ENCODE measurements at places on chromosomes 2 and 18.

DNA sequence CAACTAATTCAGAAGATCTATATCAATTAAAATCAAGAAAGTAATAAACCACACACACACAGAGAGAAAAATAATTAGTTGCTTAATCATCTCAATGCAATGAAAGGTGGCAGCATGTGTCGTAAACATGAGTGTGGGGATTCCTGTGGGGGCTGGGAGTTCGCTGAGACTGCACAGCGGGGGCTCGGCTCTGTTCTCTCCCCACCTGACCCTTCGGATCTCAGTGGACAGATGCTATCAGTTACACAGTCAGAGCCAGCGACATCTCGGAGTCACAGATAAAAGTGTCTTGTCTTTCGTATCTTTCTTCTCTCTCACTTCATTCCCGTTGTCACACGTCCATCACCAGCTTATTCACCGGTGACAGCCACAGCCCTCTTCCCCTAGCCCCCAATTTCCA lies 37.1 kb downstream of the COLEC12 start:
- no peak for DNase-seq

DNA sequence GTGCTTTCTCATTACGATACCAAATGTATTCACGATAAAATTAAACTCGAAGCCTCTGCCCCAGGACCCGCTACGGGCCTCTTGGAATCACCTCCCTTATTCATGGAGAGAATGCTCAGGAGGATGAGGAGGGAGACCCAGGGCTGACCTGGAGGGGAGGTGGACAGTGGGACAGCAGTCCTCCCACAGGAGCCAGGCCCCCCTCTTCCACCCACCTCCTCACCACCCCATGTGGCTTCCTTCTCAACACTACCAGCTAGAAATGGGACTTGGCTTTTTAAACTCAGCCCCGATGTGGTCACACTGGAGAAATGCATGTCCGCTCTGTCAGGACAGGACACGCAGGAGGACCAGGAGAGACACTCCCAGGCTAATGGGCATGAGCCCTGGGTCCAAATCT lies 147.9 kb upstream of the ID2 start:
- no peak for DNase-seq

DNA sequence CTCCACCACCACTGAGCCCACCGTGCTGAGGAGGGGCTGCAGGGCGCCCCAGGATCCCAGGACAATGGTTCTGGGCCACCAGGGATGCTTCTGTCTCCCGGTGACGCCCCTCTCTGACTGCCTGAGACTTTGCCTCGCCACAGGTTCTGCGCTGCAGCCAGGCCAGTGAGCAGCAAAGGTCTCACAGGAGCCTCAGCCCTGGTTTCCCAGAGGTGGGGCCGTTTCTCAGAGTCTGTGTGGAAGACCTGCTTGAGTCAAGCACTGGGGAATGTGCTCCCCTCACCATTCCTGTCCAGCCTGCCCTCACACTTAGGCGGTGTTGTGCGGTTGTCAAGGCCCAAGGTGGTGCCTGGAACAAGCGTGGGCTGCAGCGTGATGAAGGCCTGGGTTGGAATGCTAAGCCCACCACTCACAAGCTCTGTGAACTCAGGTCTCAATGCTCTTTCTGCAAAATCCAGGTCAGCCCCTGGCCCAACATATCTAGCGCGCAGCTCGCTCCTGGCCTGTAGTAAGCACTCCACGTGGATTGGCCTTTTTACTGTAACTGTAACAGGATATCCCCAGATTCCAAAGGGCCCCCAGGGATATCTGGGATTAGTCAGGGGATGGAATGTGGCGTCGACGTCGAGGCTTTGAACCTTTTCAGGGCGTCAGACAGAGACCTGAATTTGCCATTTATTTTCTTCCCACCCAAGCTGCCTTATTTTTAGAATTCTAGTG lies 47.6 kb downstream of the PLB1 start:
- DNase-seq, result no peak

- no peak for DNase-seq
Observed at GRCh38 chr2:126828491-126828890, 70.2 kb upstream of the TEX51 start.

DNA sequence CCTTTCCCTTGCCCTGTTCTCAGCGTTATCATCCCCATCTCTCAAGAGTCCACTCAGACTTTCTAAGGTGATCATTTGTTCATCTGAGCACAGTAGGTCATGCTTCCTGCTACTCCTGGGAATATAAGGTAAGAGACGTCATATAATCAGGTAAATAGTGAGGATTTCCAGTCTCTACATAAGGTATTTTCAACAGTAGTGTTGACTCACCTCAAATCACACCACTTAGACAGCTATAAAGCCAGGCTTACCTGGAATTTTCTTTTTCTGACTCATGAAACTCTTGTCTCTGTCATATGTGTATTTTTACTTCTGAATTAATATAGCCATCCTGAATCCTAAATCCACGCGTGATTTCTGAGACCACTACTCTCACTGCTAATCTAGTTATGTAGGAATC lies 443.2 kb downstream of the ARHGAP15 start:
- DNase-seq, result no peak
